ENCODE measurements at places on chromosomes 16 and 17.

DNA sequence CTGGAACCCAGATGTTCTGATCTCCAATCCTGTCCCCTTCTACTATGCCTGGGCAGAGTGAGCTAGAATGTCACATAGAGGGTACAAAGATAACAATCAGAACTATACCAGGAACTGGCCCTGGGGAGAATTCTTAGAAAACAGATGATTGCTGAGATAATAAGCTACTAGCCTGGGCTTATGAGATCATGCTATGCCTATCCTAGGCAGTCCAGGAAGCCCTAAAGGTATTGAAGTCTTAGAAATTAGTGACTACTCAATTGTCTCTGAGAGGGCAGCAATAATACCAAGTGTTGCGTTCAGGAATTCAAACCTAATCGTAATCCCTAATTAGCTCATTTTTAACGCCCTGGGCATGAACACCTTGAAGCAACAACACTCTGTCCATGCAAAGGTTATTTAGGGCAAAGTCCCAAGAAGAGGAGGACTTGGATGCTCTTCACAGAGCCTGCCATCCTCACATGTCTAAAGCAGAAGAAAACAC, 77.1 kb downstream of the MMD start:
- no peak for DNase-seq

- DNase-seq, result no peak
Measured at GRCh38 chr17:73929860-73930430, 273.5 kb upstream of the RPL38 start.

DNA sequence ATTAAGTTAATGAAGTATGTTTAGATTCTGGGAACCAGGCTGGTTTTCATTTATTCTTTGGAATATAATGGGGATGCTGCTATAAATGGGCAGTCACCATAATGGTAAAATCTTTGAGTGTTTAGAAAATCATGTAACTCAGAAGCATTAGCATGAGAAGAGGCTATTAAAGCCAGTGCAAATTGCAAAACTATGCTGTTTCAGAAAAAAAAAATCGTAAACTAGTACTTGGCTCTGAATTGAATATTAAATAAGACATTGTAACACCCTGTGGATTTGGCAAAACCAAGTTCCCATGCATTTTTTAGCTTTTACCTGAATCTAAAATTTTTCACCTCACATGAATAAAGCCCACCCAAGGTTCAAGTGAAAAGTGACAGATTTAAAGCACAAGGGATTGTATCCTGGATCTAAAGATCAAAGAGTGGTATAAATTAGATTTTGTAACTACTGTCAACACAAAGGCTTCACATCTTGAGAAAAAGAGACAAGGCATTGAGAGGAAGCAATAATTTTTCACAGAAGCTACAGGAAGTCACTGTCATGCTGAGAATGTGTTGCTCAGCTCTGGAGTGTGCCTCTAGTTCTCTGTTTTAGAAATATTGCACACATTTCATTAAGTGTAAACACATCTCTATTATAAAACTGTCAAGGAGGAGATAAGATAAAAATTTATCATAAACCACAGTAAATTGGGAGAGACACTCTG, 142.2 kb downstream of the ABCA8 start:
- DNase-seq, result no peak

- no peak for DNase-seq
Measured at GRCh38 chr17:50118076-50118827, 11.7 kb downstream of the SAMD14 start.

DNA sequence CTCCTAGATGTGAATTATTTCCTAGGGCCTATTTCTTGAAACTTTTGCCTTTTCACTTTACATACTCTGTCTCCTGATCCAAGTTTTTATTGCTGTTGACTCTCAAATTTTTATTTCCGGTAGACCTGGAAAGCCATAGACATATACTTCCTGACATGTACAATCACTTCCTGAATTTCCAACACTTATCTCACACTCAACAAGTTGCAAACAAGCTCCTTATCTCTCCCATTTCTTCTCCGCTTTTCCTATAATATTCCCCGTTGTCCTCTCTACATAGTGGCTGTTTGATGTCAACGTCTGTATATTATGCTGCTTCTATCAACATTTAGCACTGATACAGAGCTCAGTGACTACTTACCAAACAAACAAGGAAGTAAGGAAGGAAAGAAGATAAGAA, 59.3 kb downstream of the IKZF3 start:
- no peak for DNase-seq

GRCh38 chr16:23629516-23629915, 11.6 kb downstream of the PALB2 start:
- no peak for DNase-seq

DNA sequence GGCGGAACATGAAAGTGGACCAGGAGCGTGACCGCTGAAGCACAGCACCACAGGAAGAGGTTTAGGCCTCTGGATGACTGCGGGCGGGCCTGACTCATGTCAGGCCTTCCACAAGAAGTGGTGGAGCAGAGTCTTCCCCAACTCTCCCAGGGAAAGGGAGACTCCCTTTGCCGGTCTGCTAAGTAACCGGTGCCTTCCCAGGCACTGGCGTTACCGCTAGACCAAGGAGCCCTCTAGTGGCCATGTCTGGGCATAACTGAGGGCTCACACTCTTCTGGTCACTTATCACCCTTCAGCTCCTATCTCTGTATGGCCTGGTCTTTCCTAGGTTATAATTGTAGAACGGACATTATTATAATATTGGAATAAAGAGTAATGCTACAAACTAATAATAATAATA, 1931.9 kb downstream of the TP53TG3F start:
- peak; percentile 4 for DNase-seq

- DNase-seq, result no peak
Measured at GRCh38 chr16:89841275-89841674, 13.0 kb downstream of the SPIRE2 start.

- DNase-seq, result peak; percentile 78
Measured at GRCh38 chr17:74960570-74961342, 11.8 kb downstream of the HID1 start.

DNA sequence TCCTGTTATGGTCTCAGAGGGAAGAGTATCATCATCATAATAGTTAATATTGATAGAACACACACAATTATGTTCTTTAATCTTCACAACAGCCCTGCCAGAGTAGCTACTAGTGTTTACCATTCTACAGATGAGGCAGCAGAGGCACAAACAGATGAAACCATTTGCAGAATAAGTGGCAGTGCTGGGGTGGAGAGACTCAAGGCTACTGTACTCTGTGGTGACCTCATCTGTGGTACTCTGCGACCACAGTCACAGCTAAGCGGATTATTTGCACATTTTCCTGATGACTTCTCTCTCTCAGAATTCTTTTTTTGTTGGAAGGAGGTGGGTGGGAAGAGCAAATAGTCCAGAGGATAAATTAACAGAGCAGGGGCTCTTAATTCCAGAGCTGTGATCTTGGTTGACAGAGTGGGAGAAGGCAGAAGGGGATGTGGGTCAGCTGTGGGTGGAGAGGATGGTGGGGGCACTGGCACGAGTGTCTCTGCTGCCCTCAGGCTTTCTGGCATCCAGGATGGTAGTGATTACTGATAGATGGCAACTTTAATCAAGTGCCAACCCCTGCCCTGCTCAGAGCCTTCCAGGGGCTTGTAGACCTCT, 41.8 kb downstream of the MRM1 start:
- DNase-seq, result no peak

DNA sequence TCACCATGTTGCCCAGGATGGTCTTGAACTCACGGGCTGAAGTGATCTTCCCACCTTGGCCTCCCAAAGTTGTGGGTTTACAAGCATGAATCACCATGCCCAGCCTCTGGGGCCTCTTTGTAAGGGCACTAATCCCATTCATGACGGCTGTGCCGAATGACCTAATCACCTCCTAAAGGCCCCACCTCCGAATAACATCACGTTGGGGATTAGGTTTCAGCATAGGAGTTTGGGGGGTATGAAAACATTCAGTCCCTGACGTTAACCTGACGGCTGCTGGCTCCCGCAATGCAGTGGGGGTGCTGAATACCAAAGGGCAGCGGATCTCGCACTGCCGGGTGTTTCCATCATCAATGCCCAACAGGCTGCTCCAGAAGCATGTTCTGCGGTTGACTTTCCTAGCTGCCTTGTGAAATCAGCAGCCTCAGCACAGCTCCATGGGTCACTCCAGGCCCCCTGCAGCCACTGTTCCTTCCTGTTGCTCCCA, 120.8 kb upstream of the SEC14L1 start:
- no peak for DNase-seq

DNA sequence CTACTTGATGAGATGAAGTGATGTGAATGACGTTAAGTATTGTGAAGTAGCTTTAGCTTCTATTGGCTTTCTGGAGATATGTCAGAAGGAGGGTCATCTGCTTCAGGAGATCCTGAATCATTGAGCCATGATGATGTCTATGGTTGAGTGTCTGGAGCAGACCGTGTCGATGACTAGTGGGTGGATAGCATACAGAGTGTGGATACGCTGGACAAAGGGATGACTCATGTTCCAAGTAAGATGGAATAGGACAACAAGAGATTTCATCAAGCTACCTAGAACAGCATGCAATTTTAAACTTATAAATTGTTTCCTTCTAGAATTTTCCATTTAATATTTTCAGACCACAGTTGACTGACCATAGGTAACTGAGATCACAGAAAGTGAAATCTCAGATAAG, 116.1 kb upstream of the RBBP6 start:
- DNase-seq, result no peak

DNA sequence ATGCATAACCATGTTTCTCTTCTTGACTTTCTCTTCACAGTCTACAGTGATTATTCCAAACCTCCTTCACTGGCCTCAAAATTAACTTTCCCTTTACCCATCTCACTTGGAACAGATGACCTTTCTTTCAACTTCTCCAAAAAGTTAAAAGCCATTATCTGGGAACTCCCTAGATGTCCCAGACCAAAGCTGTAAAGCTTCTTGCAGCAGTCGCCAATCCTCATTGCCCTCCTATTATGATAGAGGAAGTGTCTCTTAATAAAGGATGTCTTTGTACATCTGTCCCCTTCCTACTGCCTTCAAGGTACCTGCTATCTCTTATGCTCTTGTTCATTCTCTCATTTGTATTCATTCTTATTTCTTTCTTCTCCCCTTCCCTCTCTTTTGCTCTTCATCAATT, 127.5 kb downstream of the MRTFB start:
- no peak for DNase-seq

DNA sequence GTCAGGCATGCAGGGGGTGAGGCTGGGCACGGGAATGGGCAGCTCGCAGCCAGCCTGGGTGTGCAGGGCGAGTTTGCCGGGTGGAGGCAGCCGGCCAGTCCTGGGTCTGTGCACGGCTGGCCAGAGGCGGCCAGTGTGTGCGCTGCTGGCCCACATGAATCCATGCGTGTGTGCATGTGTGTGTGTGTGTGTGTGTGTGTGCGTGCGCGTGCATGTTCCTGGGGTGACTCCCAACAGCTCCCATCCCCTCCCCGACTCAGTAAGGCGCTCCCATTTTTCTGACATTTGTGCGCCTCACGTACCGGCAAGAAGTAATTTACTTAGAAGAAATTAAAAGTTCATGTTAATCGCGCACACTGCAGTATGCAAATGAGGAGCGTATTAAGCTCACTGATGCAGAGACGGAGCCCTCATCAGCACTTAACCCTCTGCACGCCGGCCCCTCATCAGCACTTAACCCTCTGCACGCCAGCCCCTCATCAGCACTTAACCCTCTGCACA, 55.4 kb upstream of the ACSF3 start:
- no peak for DNase-seq

DNA sequence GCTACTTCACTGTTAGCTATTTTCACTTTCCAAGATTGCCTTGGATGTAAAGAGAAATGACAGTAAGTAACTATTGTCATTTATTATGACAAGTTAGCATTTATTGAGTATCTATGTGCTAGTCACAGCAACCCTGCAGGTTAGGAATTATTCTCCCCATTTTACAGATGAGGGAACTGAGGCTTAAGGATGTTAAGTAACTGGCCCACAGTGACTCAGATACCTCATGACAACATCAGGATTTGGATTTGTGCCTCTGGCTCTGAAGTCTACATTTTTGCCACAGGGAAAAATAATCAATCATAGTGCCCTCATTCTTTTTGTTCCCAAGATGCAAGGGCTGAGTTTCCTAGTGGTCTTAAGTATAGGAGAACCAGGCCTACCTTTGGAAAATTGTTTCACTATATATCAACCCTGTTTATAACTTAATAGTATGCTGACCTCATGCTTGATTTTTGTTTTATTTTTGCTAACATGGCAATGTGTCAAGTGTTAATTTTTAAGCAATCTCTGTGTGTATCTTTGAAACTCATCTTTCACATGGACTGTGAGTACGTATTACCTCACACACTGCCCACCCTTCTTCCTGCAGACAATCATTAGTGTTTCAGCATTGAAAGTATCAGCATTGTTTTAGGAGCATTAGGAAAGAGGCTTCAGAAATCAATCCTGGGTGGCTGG, 105.0 kb downstream of the TANGO6 start:
- DNase-seq, result no peak

DNA sequence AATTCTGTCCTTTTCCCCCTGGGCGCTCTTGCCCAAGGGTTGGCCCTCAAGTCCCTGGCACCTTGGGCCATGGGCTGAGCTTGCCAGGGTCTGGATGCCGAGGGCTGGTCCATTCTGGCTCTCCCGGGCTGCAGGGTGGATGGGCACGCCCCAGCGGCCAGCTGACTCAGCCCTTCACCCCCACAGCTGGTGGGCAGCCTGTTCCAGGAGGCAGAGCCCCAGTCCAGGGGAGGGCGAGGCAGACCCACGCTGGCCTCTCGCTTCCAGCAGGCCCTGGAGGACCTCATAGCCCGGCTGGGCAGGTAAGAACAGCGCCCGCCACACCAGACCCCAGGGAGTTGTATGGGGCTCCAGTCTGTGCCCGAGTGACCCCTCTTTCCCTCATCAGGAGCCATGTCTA, 15.0 kb downstream of the MYO15B start:
- DNase-seq, result no peak

DNA sequence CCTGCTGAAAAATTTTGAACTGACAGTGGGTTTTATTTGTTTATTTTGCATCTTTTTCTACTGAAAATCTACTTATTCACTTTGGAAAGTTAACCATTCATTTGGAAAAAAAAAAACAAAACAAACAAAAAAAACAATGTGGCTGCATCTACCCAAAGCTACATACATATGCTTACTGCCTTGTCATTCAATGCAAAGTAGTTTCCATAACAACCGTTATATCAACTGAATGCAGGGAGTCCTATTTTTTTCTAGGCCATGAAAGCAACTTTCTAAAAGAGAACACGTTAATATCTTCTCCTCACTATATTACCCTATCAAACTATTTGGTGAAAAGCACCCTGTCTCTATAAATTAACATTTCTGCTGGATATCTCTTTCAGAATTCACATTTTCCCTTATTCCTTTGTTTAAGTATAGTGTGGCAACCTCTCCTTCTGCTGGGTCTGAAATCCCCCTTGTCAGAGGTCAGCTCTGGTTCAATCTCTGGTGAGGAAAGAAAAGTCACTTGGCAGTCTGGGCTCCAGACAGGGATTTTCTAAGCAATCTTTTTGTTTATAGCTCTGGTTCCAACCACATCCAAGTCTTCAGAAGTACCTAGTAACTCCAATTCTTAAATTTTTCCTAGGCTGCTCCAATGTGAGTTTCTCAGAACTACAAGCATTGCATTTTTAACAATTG, 528.4 kb upstream of the TOM1L1 start:
- no peak for DNase-seq

GRCh38 chr17:37786481-37786880, 41.6 kb upstream of the HNF1B start:
- DNase-seq, result no peak

GRCh38 chr17:39955726-39956225, 7.0 kb upstream of the GSDMA start:
- DNase-seq, result no peak
